ENCODE measurements at places on chromosomes 2 and 18.

DNA sequence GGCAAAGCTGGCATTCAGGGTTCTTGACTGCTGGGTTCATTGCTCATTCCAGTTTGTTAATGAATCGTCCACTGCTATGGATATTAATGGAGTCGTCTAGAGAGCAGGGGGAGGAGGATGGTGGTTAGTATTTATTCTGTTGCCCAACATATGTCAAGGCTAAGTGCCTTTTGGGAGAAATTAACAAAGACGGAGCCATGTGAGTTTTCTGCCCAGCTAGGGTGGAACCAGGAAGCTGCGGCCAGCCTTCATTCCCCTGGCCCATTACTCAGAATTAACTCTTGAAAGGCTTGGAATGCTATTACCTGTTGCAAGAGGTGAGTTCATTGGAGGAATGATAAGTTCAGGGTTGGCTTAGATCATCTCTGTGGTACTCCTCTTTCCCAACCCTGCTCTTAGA, 19.3 kb downstream of the IGFBP2 start:
- no peak for DNase-seq

DNA sequence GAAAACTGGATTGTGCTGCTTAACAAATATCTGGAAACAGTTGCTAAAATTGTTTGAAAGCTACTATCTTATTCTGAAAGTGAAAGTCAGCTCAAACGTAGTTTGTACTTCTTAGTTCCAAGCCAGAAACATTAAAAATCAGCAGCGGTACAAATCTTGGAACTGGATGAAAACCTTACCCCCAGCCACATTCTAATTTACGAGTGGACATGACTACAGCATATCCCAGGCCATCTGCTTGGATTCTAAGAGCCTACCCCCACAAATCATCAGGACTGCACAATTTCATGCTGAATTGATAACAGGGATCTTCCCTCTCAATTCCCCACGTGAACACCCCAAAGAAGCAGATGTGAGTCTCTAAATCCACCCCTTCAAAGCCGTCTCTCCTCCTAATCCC, 158.7 kb upstream of the NCKAP5 start:
- DNase-seq: no peak

- DNase-seq: no peak
These were observed 4.2 kb downstream of the ERMN start for GRCh38 chr2:157321466-157321865.

DNA sequence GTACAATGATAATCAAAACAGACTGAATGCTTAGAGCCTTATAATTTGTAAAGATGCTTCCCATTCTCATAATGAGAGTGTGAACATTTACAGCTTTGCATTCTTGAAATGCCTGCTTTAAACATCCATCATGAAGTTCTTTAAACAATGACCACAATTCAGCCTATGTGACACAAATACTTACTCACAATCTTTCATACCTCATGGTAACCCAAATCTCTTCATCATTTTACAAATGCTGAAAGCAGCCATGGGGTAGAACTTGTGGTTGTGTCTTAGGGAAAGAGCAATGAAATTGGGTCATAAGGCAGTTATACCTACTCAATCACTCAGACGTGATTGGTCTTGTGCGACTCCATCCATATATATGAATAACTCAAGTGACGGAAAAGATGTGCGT, 140.7 kb downstream of the RND3 start:
- no peak for DNase-seq

DNA sequence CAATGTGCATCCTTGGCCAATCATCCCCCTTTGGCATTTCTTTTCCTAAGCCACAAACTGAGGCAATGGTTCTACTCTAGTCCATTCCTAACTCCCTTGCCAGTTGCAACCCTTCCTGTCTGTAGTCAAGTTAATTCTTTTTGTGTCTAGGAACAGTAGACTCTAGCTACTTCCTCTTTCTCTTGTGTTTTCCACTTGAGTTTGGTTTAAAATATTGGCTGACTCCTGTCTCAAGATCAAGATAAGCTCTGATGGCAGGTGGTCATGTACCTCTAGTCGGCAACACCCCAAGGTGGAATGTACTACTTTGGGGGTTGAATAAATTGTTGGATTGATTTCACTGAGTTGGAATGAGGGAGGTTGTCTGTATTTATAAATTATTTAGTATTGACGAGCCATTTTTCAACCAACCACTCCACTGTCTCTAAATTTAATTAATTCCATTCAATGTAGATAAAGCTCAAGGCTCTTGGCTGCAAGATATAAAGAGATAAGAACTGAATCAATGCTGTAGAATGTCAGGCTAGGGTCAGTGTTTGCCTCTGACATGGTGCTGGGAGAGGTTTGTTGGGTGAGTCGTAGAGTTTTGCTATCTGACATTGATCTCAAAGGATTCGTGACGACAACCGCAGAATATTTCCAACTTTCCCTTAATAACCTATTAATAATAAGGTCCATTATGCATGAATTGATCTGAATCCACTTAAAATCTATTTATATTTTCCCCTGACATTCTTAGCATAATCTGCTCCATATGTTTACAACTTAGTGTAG, 188.7 kb upstream of the APCDD1 start:
- DNase-seq: no peak

DNA sequence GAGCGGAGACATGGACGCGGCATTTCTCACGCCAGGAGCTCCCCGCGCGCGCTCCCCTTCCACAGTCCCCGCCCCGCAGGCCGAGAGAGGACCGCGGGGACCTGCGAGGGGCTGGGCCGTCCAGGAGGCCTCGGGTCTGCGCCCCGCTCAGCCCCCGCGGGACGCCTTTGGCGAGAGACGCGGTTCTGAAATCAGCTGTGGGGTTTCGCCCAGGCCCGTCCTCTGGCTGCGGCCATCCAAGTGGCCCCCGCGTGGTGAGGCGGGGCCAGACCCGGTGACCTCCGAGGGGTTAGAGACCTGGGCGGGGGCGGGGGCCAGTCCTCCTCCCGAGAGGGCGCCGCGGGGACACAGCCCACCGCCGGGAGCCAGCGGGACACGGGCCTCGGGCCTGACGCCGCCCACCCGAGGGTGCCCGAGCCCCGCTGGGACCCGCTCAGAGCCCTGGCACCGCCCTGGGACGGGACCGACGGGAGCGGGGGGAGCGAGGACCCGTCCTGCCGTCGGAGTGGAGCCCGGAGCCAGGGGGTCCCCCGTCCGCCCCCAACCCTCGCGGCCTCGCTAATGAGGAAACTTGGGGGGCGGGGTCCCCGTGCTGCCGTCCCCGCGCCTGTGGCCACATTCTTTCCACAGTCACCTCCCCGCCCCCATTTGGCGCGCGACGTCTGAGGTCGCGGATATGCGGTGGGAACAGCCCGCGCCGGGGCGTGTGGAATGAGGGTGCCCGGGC, 6.1 kb upstream of the SALL3 start:
- DNase-seq: no peak

DNA sequence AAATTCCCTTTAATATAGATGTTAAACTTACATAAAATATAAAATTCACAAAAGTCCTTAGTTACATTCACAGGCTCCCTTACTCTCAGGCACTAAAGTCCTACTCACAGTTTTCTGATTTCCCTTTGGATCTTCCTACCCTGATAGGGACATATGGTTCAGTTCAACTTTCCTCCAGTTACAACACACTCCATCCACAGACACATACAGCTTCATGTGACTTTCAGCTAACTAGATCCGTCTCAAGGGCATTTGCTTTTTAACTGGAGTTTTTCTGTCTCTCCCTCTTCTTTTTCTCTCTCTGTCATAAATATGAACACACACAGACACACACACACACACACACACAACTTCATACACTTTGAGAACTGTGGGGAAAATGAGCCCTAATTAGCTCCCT, 419.2 kb downstream of the LRP1B start:
- DNase-seq: no peak

- no peak for DNase-seq
These were observed 263.2 kb downstream of the EXOC6B start for GRCh38 chr2:72562451-72563153.

DNA sequence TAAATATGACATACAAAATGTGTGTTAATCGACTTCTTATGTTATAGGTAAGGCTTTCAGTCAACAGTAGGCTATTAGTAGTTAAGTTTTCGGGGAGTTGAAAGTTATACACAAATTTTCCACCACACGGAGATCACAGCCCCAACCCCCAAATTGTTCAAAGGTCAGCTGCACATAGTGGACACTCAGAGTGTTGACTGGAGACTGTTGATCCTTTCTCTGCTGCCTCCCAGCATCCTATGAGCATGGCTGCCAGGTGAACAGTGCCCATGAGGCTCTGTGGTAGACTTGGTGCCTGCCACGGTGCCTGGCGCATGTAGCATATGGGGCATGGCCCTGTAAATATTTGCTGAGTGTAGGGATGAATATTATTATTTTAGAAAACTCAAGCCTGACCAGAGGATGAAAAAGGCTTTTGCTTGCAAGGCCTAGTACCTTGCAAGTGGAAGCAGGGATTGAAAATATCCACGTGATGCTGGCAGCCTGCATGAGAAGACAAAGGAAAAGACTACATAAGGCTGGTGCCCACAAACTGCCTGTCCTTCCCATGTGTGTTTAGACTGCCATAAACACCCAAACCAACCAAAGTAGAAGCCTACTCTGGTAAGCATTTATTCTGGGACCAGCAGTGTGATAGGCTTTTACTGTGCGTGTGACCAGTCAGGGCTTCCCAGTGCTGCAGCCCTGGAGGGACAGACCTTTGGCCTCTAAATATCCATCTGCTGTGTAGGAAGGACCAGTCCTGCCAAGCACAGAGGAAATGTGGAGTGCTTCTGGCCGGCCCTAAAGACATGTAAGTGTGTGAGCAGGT, 226.1 kb downstream of the LDLRAD4 start:
- DNase-seq: no peak

DNA sequence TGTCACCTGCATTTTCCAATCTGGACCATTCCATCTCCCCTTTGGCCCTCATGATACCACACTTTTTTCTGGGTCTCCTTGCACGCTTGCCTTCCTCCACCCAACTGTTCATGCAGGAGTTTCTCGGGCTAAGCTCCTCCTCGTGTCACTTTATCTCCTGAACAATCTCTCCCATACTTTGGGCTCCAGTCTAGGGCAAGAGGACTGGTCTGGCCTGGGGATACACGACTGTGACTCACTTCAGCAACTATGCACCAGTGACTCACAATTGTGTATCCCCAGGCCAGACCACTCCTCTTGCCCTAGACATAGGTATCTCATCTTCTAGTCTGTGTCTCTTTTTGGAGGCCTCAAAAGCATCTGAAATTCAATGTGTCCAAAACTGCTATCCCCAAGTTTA, 149.4 kb upstream of the PTPRM start:
- no peak for DNase-seq

- DNase-seq: no peak
These were observed 166.9 kb upstream of the KLF7 start for GRCh38 chr2:207332480-207333212.

GRCh38 chr2:12441750-12442475, 274.8 kb upstream of the TRIB2 start:
- DNase-seq: no peak

- no peak for DNase-seq
These were observed 189.9 kb downstream of the UBE2E3 start for GRCh38 chr2:181170256-181170655.

DNA sequence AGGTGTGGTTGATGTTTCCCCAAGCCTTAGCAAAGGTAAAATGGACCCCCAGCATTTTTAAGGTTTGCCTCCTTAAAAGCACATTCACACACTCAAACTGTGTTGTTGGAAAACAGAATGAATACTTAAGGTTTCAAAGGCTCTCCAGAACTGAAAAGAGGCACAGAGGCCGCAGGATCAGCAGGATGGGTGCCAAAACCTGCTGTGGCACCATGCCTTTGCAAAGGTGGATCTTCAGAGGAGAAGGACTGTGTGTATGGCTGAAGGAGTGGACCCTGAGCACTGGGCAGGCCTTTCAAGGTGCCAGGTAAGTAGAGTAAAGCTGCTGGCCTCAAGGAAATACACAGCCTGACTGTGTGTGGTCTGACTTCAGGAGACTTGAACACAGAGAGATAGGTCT, 127.3 kb downstream of the XRCC5 start:
- DNase-seq: no peak
